ENCODE measurements at places on chromosomes 7 and 10.

DNA sequence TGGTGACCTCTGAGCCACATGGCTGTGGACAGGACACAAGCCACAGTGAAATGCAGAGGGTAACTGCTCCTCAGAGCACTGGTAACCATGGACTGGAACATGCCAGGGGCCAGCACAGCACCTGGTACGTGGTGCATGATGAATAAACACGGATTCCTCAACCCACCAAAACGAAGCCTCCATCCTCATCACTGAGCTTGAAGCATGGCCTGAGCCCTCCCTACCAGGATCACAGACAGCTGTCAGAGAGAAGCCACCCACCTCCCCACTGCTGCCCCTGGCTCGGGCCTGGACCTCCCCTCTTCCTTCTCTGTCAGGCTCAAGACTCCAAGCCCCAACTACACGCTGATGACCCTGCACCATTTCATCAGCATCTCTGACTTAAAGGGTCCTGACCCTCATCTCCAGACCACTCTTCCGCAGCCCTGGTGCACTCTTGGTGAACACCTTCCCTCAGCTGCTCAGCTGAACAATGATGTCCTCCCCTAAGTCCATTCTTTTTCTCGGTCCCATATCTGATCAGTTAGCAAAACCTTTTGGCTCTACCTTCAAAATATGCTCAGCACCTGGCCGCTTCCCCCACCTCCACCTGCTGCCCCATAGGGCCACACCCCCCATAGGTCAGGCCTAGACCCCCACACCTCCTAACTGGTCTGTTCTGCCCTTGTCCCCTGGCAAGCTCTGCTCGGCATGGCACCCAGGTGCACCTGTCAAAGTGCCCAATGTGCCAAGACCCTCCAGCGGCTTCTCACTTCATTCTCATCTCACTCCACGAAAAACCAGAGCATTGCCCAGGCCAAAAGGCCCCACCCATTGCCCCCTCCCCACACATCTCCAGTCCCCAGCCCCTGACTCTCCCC lies 141.1 kb downstream of the MAPK8 start:
- no peak for DNase-seq

DNA sequence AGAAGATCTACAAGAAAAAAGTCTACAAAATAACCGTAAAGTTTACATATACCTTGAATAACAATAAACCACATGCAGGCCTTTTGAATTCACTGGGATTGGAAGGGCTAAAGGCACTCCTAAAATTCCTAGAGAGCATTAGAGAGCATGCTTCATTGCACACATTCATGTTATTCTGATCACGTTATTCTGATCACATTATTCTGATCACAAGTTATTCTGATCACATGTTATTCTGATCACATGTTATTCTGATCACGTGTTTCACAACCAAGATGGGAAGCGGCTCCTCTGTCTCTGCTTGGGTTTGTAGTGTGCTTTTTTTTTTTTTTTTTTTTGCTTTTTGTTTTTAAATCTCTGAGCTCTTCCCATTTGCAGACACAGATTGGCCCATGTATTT lies 20.5 kb downstream of the ADARB2 start:
- no peak for DNase-seq

DNA sequence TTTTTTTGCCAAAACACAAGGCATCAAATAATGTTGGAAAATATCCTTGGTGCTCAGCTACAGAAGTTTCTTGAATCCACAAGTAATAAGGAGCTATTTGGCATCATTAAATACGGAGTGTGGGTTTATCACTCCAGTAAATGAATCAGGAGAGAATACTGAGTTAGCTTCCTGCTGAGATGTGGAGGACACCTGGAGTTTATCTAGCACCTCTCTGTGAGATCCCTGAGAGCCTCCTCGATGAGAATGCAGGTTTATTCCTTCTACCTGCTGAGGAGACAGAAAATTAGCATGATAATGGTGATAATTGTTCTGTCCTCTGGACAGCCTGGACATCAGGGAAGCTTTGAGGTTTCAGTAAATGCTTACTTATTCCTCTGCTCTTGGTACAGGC lies 40.5 kb downstream of the NRG3 start:
- DNase-seq: no peak

- no peak for DNase-seq
Measured at GRCh38 chr10:43212043-43212721, 54.7 kb downstream of the RASGEF1A start.

DNA sequence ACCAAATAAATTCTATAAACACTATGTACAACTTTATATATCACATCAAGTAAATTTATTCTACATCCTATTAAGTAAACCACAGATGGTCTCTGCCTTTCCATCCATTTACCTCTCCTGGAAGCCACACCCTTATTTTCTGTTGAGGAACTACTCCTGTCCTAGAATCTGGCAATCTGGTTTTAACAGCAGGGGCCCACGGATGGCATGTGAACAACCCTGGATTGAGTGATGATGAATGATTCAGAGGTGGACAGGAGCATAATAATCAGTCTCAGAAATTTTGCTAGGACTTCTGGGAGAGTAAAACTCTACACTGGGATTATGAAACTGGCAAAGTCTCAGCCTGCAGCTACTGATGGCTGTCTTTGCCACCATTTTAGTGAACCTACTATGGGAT lies 54.1 kb downstream of the CDK6 start:
- DNase-seq: no peak

- no peak for DNase-seq
Measured at GRCh38 chr10:6426317-6426716, 153.8 kb downstream of the PRKCQ start.
